ENCODE measurements at places on chromosomes 7 and 10. TPM values are rescaled to one million over a fixed set of nuclear protein-coding genes. Genes with fewer than 3 reads are reported as not detected.

The NUTM2D gene
- 8.5 TPM for polyA plus RNA-seq

The FFAR4 gene
- polyA plus RNA-seq, result not detected

The AKR1C3 gene
- polyA plus RNA-seq, result 0.56 TPM

The RNF133 gene
- polyA plus RNA-seq, result not detected

The AGR2 gene
- polyA plus RNA-seq, result 21.0 TPM

The C7orf33 gene
- 0.69 TPM for polyA plus RNA-seq

The ADRA2A gene
- 5.0 TPM for polyA plus RNA-seq

The IGF2BP3 gene
- polyA plus RNA-seq, result 20.6 TPM

The CALHM3 gene
- not detected for polyA plus RNA-seq

The DMBT1 gene
- polyA plus RNA-seq, result 0.19 TPM

The SPDYE2B gene
- polyA plus RNA-seq, result 0.77 TPM

The FAM131B gene
- polyA plus RNA-seq, result 1.9 TPM

The LRRD1 gene
- polyA plus RNA-seq, result 0.09 TPM

The LRRC18 gene
- not detected for polyA plus RNA-seq

The MAP3K8 gene
- 2.8 TPM for polyA plus RNA-seq

The PDGFA gene
- 29.8 TPM for polyA plus RNA-seq

The NPC1L1 gene
- 0.12 TPM for polyA plus RNA-seq

The DOCK1 gene
- 45.4 TPM for polyA plus RNA-seq

The FEZF1 gene
- polyA plus RNA-seq, result not detected

The TMEM130 gene
- polyA plus RNA-seq, result 4.9 TPM

The OR2A12 gene
- polyA plus RNA-seq, result not detected

The CDH23 gene
- polyA plus RNA-seq, result 4.6 TPM

The RAMP3 gene
- polyA plus RNA-seq, result 5.4 TPM

The STAG3 gene
- 10.3 TPM for polyA plus RNA-seq

The NUTM2A gene
- 1.6 TPM for polyA plus RNA-seq

The TSPAN13 gene
- polyA plus RNA-seq, result 69.5 TPM

The ASB15 gene
- polyA plus RNA-seq, result 2.1 TPM

The KNDC1 gene
- polyA plus RNA-seq, result 5.1 TPM

The ADIRF gene
- 3.6 TPM for polyA plus RNA-seq

The CLDN4 gene
- polyA plus RNA-seq, result 7.9 TPM

The GPER1 gene
- 13.6 TPM for polyA plus RNA-seq

The ARHGAP19 gene
- polyA plus RNA-seq, result 13.8 TPM

The HSPB1 gene
- 1,320 TPM for polyA plus RNA-seq

The INPP5A gene
- polyA plus RNA-seq, result 46.5 TPM

The GBX1 gene
- polyA plus RNA-seq, result 0.69 TPM

The TWIST1 gene
- polyA plus RNA-seq, result 5.4 TPM

The NODAL gene
- polyA plus RNA-seq, result 0.15 TPM

The MBL2 gene
- polyA plus RNA-seq, result not detected

The SFTPA2 gene
- polyA plus RNA-seq, result not detected

The TMEM176A gene
- 20.8 TPM for polyA plus RNA-seq

The ANKRD61 gene
- 1.7 TPM for polyA plus RNA-seq

The NEBL gene
- polyA plus RNA-seq, result 2.3 TPM

The GAD2 gene
- polyA plus RNA-seq, result 0.21 TPM

The EPHA1 gene
- 6.4 TPM for polyA plus RNA-seq

The PAX4 gene
- polyA plus RNA-seq, result not detected

The GPR37 gene
- polyA plus RNA-seq, result 34.8 TPM

The OR2A7 gene
- 0.20 TPM for polyA plus RNA-seq

The TUBB8 gene
- 0.24 TPM for polyA plus RNA-seq

The PTN gene
- 96.7 TPM for polyA plus RNA-seq

The ADCY1 gene
- 12.0 TPM for polyA plus RNA-seq

The SLC26A3 gene
- not detected for polyA plus RNA-seq

The RHOBTB1 gene
- 24.5 TPM for polyA plus RNA-seq

The TRA2A gene
- 164 TPM for polyA plus RNA-seq

The ARHGAP22 gene
- polyA plus RNA-seq, result 1.2 TPM

The NPM3 gene
- polyA plus RNA-seq, result 56.0 TPM

The DLX5 gene
- 0.23 TPM for polyA plus RNA-seq

The TMEM229A gene
- 0.15 TPM for polyA plus RNA-seq

The AQP1 gene
- 100 TPM for polyA plus RNA-seq

The RARRES2 gene
- 48.0 TPM for polyA plus RNA-seq

The CUL1 gene
- 56.8 TPM for polyA plus RNA-seq

Data from muscle of back (tissue), 13 donors.